ENCODE measurements at places on chromosomes 5 and 9.

- no peak for DNase-seq
Observed at GRCh38 chr9:13386316-13386715, 106.8 kb upstream of the MPDZ start.

- no peak for DNase-seq
Observed at GRCh38 chr5:172841256-172841655, 7.2 kb downstream of the ERGIC1 start.

GRCh38 chr5:53087171-53087570 lies 22.4 kb downstream of the MOCS2 start:
- no peak for DNase-seq

DNA sequence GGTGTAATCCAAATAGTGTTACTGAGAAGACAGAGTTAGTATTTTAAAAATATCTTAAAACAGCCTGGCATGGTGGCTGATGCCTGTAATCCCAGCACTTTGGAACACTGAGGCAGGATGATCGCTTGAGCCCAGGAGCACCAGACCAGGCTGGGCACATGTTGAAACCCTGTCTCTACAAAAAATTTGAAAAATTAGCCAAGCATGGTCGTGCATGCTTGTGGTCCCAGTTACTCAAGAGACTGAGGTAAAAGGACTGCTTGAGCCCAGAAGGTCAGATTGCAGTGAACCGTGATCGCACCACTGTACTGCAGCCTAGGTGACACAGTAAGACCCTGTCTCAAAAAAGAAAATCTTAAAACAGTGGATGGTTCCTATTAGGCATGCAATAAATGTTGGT lies 12.4 kb downstream of the IFNA1 start:
- no peak for DNase-seq

DNA sequence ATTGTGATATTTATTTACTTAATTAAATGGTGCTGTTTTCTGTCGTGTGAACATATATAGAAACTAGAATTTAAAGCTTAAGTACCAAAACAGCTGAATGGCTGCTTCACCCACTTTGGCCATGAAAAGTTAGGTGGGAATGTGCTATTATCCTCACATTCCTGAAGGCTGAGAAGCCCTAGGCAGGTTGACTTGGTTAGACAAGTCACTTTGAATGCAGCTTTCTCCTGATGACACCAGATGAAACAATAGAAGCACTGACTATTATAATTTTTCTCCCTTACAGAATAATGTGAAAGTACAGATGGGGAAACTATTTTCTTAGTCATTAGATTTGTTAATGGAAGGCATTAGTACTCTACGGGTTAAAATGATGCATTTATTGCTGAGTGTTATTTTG lies 65.1 kb upstream of the C5orf46 start:
- DNase-seq, result no peak

DNA sequence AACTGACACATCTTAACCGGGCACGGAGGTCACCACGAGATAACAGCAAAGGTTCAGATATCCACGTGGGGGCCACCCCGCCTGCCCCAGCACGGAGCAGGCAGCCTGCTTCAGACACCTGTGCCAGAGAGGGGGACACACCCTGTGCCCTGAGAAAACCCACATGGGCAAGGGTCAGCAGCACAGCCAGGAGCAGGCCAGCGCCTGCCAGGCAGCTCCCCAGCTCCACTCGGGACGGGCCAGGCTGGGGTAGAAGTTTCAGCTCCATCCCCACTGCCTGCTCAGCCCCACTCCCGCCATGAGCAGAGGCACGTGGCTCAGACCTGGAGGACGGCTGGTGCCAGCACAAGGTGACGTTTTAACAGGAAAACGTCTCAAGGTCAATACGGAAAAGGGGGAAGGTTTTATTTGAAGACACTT lies 22.2 kb downstream of the SLC12A7 start:
- DNase-seq, result no peak

DNA sequence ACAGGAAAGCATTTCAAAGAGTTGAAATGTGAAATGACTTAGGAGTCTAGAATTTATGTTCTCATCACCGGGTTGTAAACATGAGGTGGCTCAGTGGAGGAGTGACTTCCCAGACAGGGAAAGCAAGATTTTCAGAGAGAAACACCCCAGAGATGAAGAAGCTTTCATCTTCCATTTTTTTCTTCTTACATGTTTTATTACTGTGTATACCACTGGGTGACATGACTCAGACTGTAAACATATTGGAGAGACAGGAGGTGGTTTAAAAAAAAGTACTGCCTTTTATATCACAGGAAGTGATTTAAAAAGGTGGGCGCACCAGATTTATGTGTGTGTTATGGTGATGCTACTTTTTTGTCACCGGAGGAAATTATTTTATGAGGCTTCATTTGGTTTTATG lies 209.1 kb upstream of the TUT7 start:
- DNase-seq, result no peak

- no peak for DNase-seq
Observed at GRCh38 chr5:126101901-126102300, 321.3 kb upstream of the GRAMD2B start.

GRCh38 chr5:148740966-148741742 lies 85.3 kb upstream of the ADRB2 start:
- no peak for DNase-seq

DNA sequence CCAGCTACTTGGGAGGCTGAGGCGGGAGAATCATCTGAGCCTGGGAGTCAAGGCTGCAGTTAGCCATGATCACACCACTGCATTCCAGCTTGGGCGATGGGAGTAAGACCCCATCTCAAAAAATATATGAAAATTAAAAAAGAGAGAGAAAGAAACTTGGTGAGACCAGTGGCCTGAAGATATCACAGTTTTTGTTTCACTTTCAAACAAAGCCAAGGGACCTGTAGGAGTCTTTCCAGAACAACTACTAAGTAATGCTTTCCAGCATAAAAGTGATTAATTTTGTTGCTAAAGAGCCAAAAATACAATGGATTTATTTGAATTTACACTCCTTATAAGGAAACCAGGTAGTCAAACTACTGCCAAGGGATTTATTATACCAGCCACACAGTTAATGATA lies 23.5 kb downstream of the GKAP1 start:
- DNase-seq, result no peak

DNA sequence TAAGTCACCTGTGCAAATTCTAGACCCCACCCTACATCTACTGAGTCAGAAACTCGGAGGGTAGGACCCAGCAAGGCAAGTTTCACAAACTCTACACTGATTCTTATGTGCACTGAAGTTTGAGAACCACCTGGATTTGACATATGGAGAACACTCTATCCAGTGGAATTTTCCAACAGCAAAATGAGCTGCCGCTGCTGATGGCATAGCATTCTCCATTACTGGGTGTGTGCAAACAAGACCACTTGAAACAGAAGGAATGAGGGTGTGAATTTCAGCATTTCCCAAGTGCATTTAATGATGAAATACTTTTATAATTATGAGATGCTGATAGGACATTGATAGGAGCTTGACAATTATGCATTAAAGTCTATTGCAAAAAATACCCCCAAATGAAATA lies 229.1 kb upstream of the IL12B start:
- DNase-seq, result no peak

GRCh38 chr9:134010310-134011173 lies 14.7 kb upstream of the BRD3OS start:
- no peak for DNase-seq

DNA sequence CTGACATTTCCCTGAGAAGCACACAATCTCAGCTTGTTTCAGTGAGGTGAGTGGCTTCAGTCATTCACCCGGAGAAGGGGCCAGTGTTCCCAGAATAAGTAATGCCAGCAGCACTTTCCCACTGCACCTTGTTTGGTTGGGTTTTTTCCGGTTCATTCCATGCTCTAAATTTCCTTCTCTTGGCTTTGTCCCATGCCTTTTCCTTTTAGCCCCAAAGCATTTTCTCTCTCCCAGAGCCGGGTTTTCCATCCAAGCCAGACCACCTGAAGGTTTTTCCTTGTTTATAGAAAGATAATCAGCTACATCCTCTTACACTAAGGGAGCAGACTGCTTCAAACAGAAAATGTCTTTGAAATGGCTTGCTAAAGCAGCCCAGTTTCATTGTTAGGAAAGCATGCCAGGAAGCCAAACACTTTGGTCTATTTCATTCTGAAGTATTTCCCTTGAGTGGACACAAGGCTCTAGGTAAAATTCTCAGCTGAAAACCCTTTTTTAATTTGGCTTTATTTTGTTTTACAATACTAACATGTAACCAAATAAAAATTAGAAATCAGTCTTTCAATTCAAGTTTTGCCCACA lies 501.6 kb downstream of the DTWD2 start:
- DNase-seq, result no peak

- DNase-seq, result no peak
Observed at GRCh38 chr5:159427180-159428012, 97.1 kb upstream of the IL12B start.

GRCh38 chr5:28046596-28046995 lies 1008.2 kb upstream of the CDH9 start:
- DNase-seq, result no peak

- DNase-seq, result no peak
Observed at GRCh38 chr9:114449236-114449635, 56.0 kb downstream of the WHRN start.

GRCh38 chr9:85702726-85703289 lies 38.9 kb downstream of the AGTPBP1 start:
- no peak for DNase-seq

DNA sequence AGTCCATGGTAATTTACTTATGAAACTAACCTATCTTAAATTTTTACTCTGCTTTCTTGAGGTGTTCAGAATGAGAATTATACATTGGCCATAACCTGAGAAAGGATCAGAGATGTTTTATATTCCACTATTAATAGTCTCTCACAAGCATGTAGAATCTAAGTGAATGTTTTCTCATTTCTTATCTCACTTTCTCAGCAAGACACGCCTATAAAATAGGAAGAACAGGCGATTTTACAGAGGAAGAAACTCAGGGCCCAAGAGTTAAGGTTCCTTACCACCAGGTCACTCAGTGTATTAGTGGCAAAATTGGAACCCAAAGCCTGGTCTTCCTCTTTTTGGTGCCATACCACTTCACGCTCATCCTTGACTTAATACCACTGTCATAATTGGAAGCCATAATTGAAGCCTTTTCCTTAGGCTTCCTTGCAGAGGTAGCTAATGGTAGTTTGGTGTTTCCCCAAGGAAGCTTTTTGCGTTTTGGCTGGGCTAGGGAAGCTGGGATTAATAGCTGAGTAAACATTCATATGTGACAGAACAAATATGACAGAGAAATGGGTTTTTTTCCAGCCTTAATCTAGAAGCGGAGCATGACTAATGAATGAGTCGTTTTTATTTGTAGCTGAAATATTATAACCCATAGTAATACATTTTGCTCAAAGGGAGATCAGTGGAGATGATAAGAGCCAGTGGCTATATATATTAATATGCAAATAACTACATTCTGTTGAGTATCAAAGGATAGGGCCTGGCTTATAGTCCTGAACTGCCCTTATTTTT lies 16.9 kb downstream of the HMGXB3 start:
- no peak for DNase-seq

DNA sequence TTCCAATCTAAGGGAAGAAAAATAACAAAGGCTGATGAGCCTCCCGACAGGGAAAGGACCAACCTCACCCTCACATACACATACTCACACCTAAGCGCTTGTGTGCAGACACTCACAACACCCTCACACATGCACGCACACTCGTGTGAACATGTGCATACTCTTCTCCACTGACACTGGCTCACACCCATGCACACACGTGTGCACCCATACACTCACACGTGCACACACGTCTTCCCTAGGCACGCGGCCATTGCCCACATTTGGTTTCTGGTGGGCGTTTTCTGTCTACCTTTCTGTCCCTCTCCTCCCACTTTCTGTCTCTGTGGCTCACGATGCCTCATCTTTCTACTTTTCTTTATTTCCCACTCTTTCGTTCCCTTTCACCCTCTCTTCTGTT lies 169.7 kb upstream of the MVB12B start:
- no peak for DNase-seq

DNA sequence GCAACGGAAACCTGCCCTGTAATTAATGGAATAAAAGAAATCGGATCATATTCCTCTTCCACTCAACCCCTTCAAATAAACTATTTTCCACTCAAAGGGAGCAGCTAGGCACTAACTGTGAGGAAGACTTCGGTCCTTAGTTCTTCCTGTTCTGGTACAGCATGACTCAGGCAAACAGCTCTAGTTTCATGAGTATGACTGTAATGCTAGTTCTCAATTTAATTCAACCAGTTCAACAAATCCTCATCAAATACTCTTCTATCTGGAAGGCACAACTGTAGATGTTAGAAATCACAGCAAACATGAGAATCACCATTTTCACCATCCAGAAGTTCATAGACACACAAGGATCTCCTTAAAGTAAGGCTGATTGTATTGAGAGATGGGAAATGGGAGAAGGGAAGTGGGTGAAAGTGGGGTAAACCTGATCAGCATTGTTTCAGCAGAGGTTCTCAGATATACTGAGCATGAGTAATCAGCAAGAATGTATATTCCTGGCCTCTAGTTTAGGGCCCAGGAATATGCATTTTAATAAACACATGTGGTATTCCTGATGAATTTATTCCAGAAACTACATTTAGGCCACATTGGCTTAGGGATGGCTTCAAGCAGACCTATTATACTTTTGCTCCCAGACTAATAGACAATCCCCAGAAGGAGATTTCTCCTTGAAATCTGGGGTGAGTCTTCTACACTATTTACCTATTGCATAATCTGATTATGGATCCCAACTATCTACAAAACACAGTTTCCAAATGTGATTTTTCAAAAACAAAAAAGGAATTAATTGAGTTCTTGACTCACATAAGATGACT lies 141.1 kb upstream of the SLC12A2 start:
- no peak for DNase-seq

- no peak for DNase-seq
Observed at GRCh38 chr5:53642061-53642460, 81.6 kb downstream of the NDUFS4 start.
